Kidney (tissue), 22 donors: ENCODE measurements at places on chromosomes 16 and 17. TPM values are rescaled to one million over a fixed set of nuclear protein-coding genes. Genes with fewer than 3 reads are reported as not detected.
A peak's percentile ranks its signal among the peaks of the same experiment; 100 is the strongest.

Gene NOTUM
- polyA plus RNA-seq, result not detected

Gene APOH
- polyA plus RNA-seq, result 13.5 TPM

Gene SMIM36
- not detected for polyA plus RNA-seq

Gene GPR139
- not detected for polyA plus RNA-seq

DNA sequence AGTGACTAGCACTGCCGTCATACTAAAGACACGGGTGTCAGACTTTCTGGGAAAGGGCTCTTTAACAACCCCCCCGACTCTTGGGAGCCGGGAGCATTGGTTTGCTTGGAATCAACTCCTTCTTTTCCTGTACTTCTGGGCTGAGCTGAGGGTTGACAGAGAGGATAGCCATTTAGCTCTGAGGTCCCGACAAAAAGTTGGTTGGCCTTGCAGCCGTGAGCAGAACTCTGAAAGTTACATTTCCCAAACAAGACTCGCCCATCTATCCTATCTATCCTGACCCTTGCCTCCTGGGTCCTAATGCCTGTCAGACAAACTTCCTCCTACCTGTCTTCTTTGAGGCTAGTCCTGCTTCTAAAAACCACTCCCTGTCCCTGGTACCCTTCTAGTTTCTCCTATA lies 460.8 kb upstream of the TOM1L1 start:
- DNase-seq, result no peak

GRCh38 chr16:3610698-3611145 lies 684 bp downstream of the SLX4 start:
- peak; percentile 42 for DNase-seq

DNA sequence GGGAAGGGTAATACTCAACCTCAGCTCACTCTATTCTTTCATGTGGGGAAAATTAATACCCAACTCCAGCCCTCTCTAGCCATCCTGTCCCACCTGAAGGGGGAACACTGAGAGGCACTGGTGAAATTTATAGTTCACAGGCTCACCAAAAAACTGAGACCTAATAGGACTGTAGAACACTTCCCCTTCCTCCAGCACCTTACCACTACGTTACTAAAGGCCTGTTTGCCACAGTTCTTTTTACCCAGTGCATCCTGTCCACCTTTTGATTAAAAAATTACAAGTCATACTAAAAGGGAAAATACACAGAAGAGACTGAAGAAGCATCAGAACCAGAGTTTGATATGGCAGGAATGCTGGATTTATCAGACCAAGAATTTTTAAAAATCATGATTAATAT lies 26.0 kb downstream of the DHRS7B start:
- no peak for DNase-seq

DNA sequence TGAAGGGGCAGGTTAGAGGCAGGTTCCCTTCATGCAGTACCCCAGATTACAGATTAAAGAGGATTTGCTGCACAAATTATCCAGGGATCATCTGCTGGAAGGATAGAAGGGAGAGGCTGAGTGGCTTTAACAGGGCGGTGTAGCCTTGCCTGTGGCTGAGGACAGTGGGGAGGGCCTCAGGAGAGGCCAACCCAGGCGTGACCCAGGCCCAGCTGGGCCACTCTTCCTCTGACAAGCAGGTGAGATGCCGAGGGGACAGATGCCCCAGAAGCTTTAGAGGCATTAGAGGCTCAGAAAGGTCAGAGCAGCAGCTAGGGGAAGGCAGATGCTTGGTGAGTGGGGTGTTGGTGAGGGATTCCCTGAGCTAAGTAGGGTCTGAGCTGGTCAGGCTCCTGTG lies 18.1 kb upstream of the MTMR4 start:
- no peak for DNase-seq

- DNase-seq, result no peak
These were observed 42.3 kb upstream of the CCNF start for GRCh38 chr16:2386990-2387389.

DNA sequence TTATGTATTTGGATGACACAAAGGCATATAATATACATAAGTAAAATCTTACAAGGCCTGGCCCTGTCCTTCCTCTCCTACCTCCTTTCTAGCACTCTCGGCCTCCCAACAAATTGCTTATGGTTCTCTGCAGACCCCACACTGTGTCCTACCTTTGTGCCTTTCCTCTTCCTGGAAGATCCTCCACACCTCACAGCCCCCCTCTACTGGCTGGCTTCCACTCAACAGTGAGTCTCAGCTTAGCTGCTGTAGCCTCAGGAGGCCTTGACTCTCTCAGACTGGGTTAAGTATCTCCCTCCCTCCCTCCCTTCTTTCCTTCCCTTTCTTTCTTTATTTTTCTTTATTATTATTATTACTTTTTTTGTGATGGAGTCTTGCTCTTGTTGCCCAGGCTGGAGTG lies 8.3 kb upstream of the SLC52A1 start:
- no peak for DNase-seq

DNA sequence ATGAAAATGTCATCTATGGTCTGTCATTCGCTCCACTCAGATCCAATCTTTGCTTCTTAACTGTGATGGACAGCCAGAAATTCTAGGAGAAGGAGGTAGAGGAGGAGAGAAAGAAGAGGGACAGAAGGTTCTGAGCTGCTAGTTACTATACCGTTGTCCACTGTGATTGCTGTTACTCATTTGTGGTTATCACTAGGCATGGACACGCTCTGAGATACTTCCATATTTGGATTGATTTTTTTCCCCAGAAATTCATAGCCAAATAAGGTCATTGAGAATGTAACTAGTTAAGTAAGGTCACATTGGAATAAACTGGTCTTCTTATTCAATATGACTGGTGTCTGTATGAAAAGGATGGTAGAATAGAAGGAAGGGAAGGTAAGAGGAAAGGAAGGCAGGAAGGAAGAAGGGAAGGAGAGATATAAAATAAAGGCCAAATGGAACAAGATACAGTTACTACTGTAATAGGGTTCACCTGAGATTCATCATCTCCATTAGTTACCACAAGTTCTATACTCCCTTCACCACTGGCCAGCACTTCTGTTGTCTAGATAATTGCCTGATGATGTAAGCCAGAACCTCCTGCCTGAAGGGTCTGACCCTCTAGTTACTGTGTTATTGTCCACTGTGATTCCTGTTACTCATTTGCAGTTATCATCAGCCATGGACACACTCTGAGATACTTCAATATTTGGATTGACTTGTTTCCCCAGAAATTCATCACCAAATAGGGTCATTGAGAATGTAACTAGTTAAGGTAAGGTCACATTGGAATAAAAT lies 2.9 kb downstream of the KRTAP9-7 start:
- no peak for DNase-seq

GRCh38 chr16:4891886-4892216 lies 44.6 kb downstream of the UBN1 start:
- no peak for DNase-seq

DNA sequence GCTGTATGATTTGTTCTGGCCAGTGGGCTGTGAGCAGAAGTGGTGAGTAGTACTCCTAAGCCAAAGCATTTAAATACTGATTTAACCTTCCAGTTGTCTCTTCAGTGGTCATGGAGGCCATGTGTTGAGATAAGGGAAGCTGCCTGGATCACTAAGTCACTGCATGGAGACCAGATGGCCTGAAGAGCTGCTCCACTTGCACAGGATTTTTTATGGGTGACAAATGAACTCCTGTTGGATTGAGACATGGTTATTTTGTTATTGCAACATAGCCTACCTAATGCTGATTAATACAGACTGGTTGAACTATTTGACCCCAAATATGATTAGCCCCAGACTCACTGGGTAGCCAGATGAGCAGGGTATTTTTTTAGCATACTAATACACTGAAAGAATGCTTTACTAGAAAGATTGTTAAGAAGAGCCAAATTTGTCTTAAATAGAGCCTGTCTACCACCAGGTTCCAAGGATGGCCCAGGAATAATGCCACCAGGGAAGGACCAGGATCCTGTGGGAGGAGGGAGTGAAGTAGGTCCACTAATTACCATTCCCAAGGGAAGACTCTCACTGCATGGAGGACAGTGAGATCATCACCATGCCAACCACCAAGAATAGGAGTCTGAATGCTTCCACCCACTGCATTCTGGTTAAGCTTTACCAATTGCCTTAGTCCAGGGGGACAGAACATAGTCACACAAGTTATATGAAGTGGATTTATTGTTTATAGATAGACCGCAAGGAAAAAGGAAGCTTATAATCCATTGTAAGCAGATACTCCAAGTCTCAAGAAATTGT lies 187.4 kb upstream of the IRX6 start:
- DNase-seq, result no peak

Gene KREMEN2
- not detected for polyA plus RNA-seq
